ENCODE measurements at places on chromosomes 13 and 19.

DNA sequence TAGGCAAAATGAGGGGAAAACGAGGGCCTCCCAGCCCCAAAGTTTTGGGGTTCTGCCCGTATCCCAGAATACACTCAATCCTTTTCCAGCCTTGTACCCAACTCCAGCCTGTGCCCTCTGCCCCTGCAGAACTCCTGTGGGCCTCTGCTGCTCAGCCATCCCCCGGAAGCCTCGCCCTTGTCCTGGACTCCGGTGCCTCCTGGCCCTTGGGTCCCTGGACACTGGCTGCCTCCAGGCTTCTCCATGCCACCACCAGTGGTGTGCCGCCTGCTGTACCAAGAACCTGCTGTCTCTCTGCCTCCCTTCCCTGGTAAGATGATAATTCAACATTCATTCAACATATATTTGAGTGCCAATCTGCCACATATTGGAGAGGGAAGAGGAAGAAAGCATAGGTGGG is 3.8 kb downstream of the DMRTC2 start:
- no peak for DNase-seq

DNA sequence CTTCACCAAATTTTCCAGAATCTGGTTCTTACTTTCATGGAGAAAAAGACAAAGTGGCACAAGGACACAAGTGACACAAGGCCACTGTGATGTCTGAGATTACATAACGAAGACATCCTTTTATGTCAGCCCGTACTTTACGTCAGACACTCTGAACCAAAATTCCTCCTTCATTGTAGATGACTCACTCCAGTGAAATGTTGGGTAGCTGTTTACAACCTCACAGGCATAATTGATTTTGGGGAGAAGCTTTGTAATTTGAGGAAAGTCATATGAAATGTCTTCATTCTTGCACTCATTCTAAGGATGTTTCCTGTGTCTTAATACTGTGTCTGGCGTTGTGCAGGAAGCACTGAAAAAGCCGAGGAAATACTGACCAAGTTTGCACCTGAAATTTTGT is 20.0 kb upstream of the LGALS14 start:
- no peak for DNase-seq

- no peak for DNase-seq
Observed at GRCh38 chr19:5191091-5191490, 149.5 kb downstream of the PTPRS start.

GRCh38 chr19:3613818-3614661 is 7.4 kb upstream of the TBXA2R start:
- DNase-seq = no peak

GRCh38 chr19:48630296-48631063 is 6.7 kb downstream of the DBP start:
- no peak for DNase-seq

GRCh38 chr13:48265217-48265815 is 32.3 kb downstream of the ITM2B start:
- DNase-seq = peak; percentile 13

- DNase-seq = no peak
Observed at GRCh38 chr13:110444226-110444653, 117.3 kb downstream of the RAB20 start.

- no peak for DNase-seq
Observed at GRCh38 chr19:4342314-4342614, 1.1 kb upstream of the MPND start.

GRCh38 chr19:49189259-49189658 is 31.7 kb downstream of the TRPM4 start:
- no peak for DNase-seq

- DNase-seq = no peak
Observed at GRCh38 chr13:41325752-41326151, 14.7 kb downstream of the NAA16 start.

DNA sequence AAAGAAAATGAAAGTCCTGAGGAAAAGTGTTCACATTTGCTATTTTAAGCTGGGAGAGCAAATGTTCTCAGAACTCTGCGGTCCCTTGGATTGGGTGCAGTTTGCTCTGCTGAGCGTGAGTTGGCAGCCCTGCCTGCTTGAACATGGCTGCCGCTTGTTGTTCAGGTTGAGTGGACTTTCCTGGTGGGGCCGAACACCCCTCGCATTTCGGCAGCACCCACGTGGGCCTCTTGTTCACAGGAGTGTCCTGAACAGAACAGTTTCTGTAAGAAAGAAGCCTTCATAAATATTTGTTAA is 10.8 kb upstream of the RNF113B start:
- DNase-seq = no peak

DNA sequence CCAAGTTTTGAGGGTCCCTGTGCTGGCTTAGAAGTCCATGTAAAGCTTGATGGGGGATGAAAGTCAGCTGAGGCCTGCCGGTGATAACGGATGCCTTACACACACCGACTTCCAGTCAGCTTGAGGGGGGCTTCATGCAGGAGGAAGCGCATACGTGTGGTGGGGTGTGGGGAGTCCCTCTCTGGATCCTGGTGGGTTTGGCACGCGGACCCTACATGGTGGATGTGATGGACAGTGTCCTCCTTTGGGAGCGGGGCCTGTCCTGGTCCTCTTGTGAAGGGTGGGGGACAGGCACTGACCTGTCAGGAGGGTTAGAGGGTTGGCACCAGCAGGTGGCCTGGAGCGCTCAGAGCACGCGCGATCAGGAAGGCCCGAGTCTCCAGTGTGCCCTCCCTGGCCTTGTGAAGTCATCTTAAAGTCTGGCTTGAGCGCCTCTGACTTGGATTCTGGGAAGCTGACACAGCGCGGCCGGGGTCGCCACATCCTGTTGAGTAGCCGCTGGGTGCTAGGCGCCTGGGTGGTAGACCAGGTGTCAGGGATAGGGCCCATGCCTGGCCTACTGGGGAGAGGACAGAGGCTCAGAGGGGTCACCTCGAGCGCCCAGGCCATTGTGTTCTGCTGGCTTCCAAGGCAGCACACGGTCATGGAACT is 2.9 kb downstream of the DAZAP1 start:
- DNase-seq = no peak

DNA sequence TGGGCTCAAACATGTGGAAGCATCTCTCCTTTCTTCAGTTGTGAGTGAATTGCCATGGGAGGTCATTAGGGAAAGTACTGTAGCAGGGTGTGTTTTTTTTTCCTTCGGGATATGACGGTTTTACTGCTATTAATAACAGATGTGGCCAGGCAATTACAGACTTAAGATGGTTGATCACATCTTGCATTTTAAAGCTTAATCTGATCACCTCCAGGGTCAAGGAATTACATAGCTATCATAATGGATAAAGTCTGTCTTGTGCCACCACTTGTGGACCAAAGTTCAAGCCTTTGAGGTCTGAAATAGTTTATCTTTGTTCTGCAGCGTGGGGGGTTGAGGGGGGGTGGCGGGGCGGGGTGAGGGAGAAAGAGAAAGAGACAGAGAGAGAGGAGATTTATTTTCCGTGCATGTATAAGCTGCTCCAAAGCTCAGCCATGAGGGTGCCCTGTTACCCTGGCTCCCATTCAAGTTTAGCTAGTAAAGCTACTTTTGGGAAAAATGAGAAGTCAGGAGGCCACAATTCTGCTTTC is 5.5 kb upstream of the SERP2 start:
- DNase-seq = no peak

DNA sequence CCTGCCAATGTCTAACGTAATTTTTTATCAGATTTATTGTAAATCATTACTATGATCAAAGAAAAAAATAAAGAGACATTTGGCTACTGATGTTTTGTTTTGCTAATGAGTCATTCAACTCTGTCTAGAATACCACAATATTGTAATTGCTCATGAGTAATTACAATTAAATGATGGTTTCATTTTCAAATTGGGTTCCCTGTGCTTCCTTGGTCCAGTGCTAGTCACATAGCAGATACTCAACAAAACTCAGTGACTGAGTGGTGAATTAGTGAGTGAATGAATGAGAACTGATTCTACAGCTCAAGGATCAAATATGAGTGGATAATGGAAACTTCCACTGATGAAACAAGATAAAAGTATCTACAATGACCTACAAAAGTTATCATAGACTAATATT is 304.7 kb downstream of the POU4F1 start:
- no peak for DNase-seq

- no peak for DNase-seq
Observed at GRCh38 chr19:13411899-13412298, 94.4 kb downstream of the CACNA1A start.

GRCh38 chr13:67791047-67791446 is 560.9 kb upstream of the PCDH9 start:
- DNase-seq = no peak

GRCh38 chr13:47111499-47111898 is 214.6 kb upstream of the HTR2A start:
- no peak for DNase-seq

- no peak for DNase-seq
Observed at GRCh38 chr13:42906257-42906656, 85.8 kb downstream of the EPSTI1 start.

DNA sequence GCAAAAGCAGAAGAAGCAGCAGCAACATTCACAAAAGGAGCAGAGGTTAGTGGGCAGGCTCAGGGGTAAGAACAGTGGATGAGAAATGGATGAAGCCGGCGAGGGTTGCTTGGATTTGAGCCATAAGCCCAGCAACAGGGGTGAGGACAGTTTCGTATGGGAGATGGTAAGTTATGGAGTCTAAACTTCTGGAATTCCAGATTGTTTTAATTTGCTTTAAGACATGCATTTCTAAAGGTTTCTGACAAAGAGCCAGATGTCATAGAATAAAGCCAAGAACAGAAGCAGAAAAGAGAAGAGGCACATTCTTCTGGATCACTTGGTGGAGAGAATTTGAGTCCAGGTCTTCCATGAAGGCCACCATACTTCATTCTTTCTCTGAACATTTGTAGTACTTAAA is 76.6 kb downstream of the TNFSF11 start:
- DNase-seq = no peak

DNA sequence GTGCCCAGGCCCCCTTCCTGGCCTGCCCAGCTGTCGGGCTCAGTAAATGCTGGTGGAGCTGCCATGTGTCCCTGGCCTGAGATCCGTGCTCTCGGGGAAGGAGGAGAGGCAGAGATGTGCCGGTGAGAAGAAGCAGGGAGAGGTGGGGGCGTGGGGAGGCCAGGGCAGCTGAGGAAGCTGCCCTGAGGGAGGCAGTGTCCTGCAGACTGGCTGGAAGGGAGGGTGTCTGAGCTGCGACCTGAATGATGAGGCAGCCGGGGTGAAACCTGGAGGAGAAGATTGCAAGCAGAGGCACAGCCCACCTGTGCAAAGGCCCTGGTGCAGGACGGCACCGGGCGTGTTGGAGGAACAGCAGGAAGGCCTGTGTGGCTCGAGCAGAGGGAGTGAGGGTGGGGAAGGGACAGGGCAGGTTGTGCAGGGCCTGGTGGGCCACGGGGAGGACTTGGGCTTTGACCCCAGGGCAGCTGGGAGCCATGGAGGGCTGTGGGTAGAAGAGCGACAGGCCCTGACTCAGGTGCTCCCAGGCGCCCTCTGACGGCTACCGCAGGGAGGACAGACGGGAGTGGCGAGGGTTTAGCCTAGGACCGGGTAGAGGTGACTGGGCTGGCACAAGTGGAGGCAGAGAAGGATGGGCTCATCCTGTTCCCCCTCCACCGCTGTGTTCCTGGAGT is 14.0 kb upstream of the CELF5 start:
- peak; percentile 74 for DNase-seq

- DNase-seq = no peak
Observed at GRCh38 chr13:99377641-99378040, 70.4 kb upstream of the GPR183 start.

GRCh38 chr13:99978799-99979452 is 2.7 kb upstream of the ZIC2 start:
- no peak for DNase-seq

GRCh38 chr13:111629926-111630325 is 309.5 kb downstream of the TEX29 start:
- no peak for DNase-seq

DNA sequence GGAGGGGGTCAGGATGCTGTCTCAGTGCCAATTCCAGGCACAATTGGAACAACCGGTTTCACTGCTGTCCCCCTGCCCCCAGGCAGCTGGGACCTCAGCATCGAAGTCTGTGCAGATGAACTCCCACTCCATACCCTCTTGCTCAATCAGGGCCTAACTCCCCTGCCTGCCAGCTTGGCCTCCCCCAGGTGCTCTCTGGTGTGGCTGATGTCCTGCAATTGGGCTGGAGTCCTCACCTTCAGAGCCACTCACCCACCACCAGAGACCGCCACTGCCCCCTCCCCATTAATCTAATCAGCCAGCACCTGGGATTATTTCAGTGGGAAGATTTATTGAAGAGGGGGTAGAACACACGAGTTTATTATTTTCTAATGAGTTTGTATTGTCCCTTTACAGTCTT is 118.8 kb downstream of the MIPEP start:
- no peak for DNase-seq

DNA sequence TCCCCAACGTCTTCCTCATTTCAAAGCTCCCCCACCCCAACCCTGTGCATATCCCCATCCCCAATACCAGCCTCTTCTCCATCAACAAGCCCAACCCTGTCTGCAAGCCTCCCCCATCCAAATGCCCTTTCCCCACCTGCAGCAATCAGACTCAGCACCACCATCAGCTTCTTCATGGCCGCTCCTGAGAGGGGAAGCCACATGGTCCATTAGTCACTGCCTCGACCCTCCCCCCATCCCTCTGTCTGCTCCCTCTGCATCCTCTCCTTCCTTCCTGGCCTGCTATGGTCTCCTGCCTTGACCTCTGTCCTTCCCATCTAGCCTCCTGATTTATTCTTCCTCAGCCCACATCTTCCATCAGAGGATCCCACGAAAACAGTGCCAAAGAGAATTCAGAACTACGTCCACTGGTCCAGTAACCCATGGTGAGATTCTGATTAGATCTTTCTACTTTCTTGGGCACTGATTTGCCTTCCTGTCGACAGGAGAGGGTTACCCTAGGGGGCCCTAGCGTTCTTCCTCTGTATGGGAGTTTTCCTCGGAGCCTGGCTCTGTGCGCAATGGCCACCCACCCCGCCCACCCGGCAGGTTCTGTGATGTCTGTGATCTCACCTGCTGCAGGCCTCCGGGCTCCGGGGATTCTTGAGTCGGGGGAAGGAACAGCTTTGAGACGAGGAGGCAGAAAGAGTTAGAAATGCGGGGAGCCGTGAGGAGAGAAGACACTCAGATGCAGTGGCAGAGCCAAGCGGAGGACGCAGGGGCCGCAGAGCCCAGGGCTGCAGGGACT is 1.3 kb downstream of the KLK6 start:
- DNase-seq = no peak

DNA sequence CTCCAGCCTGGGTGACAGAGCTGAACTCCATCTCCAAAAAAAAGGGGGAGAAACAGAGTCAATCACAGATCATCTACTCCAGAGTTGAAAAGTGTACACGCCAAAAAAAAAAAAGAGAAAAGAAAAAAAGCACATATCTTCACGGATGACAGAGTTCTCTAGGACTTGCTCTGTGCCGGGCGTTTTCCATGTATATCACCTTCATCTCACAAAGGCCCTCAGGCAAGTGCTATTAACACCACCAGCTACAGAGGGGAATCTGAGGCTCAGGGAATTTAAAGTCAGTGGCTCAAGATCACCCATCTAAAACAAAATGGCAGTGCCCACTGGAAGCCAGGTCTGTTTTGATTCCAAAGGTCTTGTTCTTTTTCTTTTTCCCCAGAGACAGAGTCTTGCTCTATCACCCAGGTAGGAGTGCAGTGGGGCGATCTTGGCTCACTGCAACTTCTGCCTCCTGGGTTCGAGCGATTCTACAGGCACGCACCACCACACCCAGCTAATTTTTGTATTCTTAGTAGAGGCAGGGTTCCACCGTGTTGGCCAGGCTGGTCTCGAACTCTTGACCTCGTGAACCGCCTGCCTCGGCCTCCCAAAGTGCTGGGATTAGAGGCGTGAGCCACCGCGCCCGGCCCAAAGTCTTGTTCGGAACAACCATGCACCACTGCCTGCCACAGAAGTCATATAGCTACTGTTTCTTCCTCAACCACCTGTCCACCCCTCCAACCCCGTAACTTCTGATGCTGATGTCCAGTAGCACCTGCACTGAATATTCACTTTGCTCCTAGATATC is 42.2 kb downstream of the SAE1 start:
- no peak for DNase-seq

- DNase-seq = no peak
Observed at GRCh38 chr19:39542206-39542605, 2.2 kb upstream of the EID2 start.
